Activated CD4-positive, alpha-beta memory T cell treated with anti-CD3 and anti-CD28 coated beads for 36 hours (primary cell): ENCODE measurements at places on chromosomes 4 and X. TPM values are rescaled to one million over a fixed set of nuclear protein-coding genes. Genes with fewer than 3 reads are reported as not detected.

The GIMD1 gene
- total RNA-seq: not detected

DNA sequence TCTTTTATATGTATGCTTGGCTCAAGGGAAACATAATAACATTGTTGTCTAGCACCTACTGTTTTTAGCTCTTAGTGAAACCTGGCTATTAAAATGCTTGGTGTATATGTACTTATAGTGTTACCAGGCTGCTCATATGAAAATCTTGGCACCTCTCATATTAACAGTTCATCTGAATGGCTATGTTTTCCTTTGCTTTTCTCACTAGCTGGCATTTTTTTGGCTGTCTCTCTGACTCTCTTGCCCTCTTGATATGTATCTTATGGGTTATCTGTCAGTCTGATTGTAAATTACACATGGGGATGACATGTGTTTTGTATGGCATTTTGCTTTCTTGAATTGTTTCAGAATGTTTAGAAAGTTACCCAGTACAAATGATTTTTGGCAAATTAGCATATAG is 158.0 kb downstream of the ARHGAP24 start:
- no peaks in the 10 kb centered on the region for H3K27me3 ChIP-seq
- H3K36me3 ChIP-seq: no peaks in the 10 kb centered on the region
- H3K4me3 ChIP-seq: no peak overlapping the region

DNA sequence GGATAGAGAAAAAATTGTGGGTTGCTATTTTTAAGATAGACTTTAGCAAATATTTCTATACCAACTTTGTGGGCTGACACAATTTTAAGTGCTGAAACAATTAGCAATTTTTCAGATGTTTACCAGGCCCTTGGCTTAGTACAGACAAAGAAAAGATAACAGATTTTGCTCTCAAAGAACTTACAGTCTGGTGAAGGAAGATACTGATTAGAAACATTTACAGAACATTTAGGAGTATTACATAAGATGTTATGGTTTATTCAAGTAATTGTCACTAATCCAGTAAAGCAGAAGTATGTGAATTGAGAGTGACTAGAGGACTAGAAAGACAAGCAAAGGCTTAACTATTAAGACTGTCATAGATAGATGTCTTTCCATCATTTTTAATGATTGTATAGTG is 35.3 kb upstream of the NDUFC1 start:
- H3K27ac ChIP-seq: no peak overlapping the region
- no peak overlapping the region for H3K4me3 ChIP-seq
- H3K36me3 ChIP-seq: peaks cover 28% of the 10 kb centered on the region
- no peak for DNase-seq
- peaks cover 17% of the 10 kb centered on the region for H3K4me1 ChIP-seq
- H3K27me3 ChIP-seq: no peaks in the 10 kb centered on the region

DNA sequence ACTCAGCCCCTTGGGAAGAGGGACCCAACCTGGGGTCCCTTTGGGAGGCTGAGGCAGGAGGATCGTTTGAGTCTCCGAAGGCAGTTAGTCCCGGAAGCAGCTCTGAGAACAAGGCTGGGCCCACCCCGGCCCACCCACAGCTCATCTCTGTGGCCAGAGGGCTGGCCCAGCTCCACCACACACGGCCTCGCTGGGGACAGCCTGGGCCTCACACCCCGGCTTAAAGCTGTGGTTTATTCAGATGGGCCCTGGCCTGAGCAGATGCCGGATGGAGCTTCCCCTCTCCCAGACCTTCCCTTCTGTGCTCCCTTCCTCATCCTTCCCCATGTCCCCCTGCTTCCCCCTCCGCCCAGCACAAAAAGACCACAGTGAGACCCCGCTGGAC is 54.4 kb downstream of the FAM53A start:
- no peak overlapping the region for H3K4me3 ChIP-seq
- H3K27ac ChIP-seq: no peak overlapping the region
- DNase-seq: no peak

DNA sequence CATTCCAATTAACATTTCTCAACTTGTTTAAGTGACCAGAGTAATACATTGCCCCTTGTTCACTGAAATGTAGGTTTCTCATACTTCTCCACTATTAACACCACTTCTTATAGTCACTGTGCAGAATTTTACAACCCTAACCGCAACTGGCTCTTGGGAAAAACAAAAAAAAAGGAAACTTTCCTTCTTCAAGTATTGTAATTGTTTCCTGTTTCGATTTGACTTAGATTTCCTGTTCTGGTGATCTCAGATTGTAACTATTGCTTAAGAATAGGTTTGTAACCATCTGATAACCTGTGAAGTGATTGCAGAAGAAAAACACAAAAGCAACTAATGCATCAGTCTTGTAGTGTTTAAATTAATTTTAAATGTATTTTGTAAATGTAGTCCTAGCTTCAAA is 594.7 kb upstream of the GALNT7 start:
- H3K27me3 ChIP-seq: no peaks in the 10 kb centered on the region
- no peak overlapping the region for H3K4me3 ChIP-seq
- no peaks in the 10 kb centered on the region for H3K36me3 ChIP-seq

DNA sequence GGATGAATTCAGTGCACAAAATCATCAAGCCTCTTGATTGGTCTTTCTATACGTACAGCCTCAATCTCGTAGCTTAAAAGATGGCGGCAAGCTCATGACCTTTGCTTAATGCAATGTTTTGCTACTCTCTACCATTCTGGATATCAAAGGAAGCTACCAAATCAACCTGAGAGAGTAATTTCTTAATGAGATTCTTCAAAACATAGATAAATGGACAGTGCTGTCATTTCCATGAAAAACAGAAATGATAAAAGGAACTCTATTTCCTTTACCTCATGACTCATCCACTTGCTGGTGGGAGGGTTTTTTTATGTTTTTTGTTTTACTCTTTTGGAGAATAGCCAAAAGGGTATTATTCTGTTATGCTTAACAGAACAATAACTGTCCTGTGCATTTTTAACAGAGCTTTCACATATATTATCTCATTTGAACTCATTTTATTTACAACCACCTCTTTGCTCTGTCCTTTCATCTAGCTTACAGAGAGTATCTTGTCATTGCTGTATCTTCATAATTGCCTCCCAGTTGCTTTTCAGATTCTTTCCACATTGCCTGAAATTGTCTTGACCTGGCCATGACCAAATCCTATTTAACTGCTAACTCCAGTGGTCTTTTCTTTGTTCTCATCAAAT is 138.6 kb upstream of the GPR101 start:
- H3K4me1 ChIP-seq: no peaks in the 10 kb centered on the region
- H3K27me3 ChIP-seq: peaks cover under 1% of the 10 kb centered on the region
- no peak overlapping the region for H3K27ac ChIP-seq
- H3K4me3 ChIP-seq: no peak overlapping the region

GRCh38 chr4:165472943-165473676 is 94.3 kb downstream of the CPE start:
- H3K36me3 ChIP-seq: peaks cover 5% of the 10 kb centered on the region
- no peak overlapping the region for H3K4me3 ChIP-seq
- H3K27ac ChIP-seq: no peak overlapping the region
- H3K27me3 ChIP-seq: peaks cover 6% of the 10 kb centered on the region
- no peak for DNase-seq
- no peaks in the 10 kb centered on the region for H3K4me1 ChIP-seq

DNA sequence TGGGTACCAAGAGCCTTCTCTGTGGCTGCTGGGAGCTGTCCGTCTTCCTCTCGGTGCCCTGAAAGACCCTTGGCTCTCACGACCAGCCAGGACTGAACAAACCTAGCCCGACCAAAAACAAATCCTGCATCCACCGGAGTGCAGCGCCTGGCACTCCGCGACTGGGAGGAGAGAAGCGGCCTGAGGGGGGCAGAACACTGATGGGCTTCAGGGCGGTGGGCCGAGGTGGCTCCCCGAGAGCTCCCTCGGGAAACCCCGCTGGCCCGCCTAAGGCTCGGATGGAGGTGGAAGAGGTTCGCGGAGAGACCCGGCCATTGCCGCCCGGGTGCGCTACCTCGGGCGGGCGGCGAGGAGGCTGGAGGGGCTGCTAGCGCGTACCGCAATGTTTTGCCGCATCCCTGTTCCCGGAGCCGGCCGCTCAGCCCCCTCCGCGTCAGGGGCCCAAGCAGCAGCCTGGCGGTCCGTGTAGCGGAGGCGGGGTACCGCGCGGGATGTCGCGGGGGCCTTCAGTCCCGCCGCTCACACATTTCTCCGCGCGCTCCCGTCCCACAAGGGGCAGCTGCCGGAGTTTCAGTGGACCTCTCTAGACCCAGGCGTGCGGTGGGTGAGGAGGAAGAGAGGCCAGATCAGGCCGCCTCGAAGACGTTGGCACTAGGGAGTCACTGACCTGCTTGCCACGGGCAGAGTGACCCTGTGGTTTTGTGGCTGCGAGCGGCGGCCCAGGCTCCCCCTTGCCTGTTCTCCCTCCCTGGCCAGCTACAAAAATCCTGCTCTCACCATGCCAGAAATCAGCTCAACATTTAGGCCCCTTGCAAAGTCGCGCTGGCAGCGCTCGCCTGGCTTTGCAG is 2.2 kb downstream of the SLITRK4 start:
- peaks cover 15% of the 10 kb centered on the region for H3K27me3 ChIP-seq
- H3K4me3 ChIP-seq: no peak overlapping the region
- no peak overlapping the region for H3K27ac ChIP-seq
- no peak for DNase-seq

DNA sequence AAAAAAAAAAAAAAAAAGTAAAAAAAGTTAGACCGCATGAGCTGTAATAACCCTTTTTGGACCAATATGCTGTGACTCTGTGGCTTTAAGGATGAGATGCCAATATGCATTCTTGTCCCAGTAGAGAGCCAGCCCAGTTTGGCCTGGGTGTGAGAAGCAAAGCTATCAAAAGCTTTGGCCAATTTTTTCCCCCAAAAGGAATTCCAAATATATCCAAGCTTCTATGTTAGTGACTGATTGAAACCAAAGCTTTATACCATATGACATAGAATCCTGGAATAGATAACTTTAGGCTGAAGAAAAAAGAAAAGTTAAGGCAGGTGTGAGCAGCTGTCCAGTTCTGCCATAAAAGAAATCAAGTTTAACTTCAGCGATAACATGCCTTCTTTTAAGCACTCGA is 30.5 kb upstream of the RBPJ start:
- peaks cover 21% of the 10 kb centered on the region for H3K4me1 ChIP-seq
- no peaks in the 10 kb centered on the region for H3K27me3 ChIP-seq
- no peaks in the 10 kb centered on the region for H3K36me3 ChIP-seq
- no peak overlapping the region for H3K4me3 ChIP-seq

The PITX2 gene
- not detected for total RNA-seq

GRCh38 chr4:4524364-4524763 is 17.5 kb downstream of the STX18 start:
- peaks cover 6% of the 10 kb centered on the region for H3K36me3 ChIP-seq
- peak; percentile 57 for DNase-seq
- peaks cover 29% of the 10 kb centered on the region for H3K4me1 ChIP-seq
- H3K27ac ChIP-seq: no peak overlapping the region

DNA sequence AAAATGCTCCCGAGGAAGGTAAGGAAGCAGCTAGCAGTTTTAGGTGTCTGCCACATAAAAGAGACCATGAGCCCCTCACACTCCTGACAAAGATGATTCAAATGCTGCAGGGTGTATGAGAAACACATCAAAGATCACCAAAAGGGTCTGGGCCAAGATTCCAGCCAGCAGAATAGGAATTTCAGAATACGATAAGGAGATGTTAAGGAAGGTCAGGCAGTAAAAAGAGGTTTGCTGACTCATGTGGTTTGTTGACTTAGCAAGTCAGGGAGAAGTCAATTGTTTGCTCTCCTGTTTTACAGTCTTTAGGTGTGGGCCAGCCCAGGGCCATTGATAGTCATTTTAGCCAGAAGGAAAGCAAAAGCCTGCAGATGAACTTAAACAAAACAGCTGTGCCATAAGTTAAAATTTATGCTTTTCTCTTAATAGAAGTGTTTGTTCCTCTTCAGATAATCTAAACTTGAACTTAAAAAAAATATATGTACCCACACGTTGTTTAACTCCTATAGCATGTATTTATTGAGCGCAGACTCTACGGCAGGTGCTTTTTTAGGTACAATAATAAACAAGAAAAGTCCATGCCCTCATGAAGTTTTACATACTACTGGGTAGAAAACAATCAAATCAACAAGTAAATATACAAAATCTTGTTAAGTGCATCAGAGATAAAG is 115.6 kb downstream of the CAMK2D start:
- no peak overlapping the region for H3K27ac ChIP-seq
- no peak overlapping the region for H3K4me3 ChIP-seq
- peaks cover 23% of the 10 kb centered on the region for H3K36me3 ChIP-seq

The CRMP1 gene
- not detected for total RNA-seq

DNA sequence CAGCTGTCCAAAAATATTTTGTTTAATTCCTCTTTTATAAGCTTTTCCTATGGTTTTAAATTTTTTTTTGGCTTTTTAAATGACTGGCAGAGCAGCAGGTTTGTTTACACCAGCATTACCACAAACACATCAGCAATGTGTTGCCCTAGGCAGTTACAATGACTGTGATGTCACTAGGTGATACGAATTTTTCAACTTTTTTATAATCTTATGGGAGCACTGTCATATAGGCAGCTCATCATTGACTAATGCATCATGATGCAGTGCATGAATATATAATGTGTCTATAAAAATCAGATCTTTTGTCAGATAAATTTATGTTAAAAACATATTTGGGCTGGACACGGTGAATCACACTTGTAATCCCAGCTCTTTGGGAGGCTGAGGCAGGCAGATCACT is 231.6 kb upstream of the SLIT2 start:
- no peak overlapping the region for H3K27ac ChIP-seq
- H3K36me3 ChIP-seq: no peaks in the 10 kb centered on the region
- no peak for DNase-seq
- no peak overlapping the region for H3K4me3 ChIP-seq

GRCh38 chr4:118077767-118078105 is 43.5 kb downstream of the NDST3 start:
- no peak overlapping the region for H3K27ac ChIP-seq
- no peaks in the 10 kb centered on the region for H3K4me1 ChIP-seq
- no peaks in the 10 kb centered on the region for H3K36me3 ChIP-seq
- H3K4me3 ChIP-seq: no peak overlapping the region
- H3K27me3 ChIP-seq: peaks cover 4% of the 10 kb centered on the region
- DNase-seq: no peak

DNA sequence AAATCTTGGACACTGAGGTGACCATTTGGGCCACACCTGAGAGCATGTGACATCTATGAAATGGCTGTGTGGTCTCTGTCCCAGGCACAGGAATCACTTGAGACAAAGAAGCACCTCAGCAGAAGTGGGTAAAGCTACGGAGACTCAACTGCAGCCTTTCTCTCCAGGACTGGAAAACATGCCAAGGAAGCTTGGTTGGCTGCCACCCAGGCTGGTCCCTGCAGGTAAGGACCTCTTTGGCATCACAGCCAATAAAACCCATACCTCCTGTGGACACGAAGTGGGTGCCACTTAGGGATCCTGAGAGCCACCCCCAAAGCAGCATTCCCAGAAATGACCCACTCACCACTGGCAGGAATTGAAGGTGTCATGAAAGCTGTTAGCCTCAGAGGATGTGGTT is 74.6 kb downstream of the LEF1 start:
- peaks cover 80% of the 10 kb centered on the region for H3K4me1 ChIP-seq
- no peak for DNase-seq
- H3K36me3 ChIP-seq: peaks cover 5% of the 10 kb centered on the region
- peak overlapping the region; percentile 60 for H3K27ac ChIP-seq
- no peak overlapping the region for H3K4me3 ChIP-seq

The FHIP1A gene
- total RNA-seq: 0.45 TPM
